ENCODE measurements at places on chromosomes 11 and 22. TPM values are rescaled to one million over a fixed set of nuclear protein-coding genes. Genes with fewer than 3 reads are reported as not detected.

Gene MUC2
- total RNA-seq: not detected

Gene SCGB2A2
- total RNA-seq: not detected

Gene MYO18B
- total RNA-seq: not detected

Gene CCDC15
- total RNA-seq: 2.3 TPM

Gene RASD2
- not detected for total RNA-seq

Gene PGR
- total RNA-seq: 0.26 TPM

Gene ANKK1
- total RNA-seq: not detected

Gene ST14
- total RNA-seq: not detected

Gene OR5T1
- not detected for total RNA-seq

Gene PLA2G3
- total RNA-seq: not detected

Gene BACE1
- total RNA-seq: 6.6 TPM

Gene OR5D13
- not detected for total RNA-seq

Gene GRIK4
- not detected for total RNA-seq

Gene OR1S1
- not detected for total RNA-seq

Gene TOP3B
- total RNA-seq: 15.5 TPM

Gene CHCHD10
- 44.3 TPM for total RNA-seq

Gene SLC1A2
- total RNA-seq: not detected

Gene CDON
- total RNA-seq: 3.7 TPM

Gene PDE2A
- 0.92 TPM for total RNA-seq

Gene KCNE3
- total RNA-seq: not detected

Gene CNGA4
- total RNA-seq: not detected

Gene FAM227A
- 0.89 TPM for total RNA-seq

Gene UPK3A
- total RNA-seq: not detected

Gene MS4A14
- total RNA-seq: not detected

Gene BARX2
- total RNA-seq: not detected

Gene ADSL
- total RNA-seq: 140 TPM

Gene C11orf91
- not detected for total RNA-seq

Gene ALDH3B2
- total RNA-seq: not detected

Gene OTOG
- 0.06 TPM for total RNA-seq

Gene SLC22A9
- not detected for total RNA-seq

Gene CHRDL2
- total RNA-seq: not detected

Gene TMEM191B
- total RNA-seq: 0.52 TPM

Gene PKDREJ
- total RNA-seq: not detected

Gene CYP2D6
- total RNA-seq: 0.59 TPM

Gene DUSP8
- total RNA-seq: 3.1 TPM
